ENCODE measurements at places on chromosomes 2 and 18. TPM values are rescaled to one million over a fixed set of nuclear protein-coding genes. Genes with fewer than 3 reads are reported as not detected.

GRCh38 chr2:25491966-25492532, 150.3 kb upstream of the DNMT3A start:
- H3K27ac ChIP-seq: no peak overlapping the region
- no peak for DNase-seq
- peaks cover 18% of the 10 kb centered on the region for H3K4me1 ChIP-seq
- no peaks in the 10 kb centered on the region for H3K27me3 ChIP-seq

GRCh38 chr18:45270289-45270771, 344.9 kb upstream of the SLC14A2 start:
- no peaks in the 10 kb centered on the region for H3K36me3 ChIP-seq
- no peaks in the 10 kb centered on the region for H3K4me1 ChIP-seq
- H3K27ac ChIP-seq: no peak overlapping the region
- H3K4me3 ChIP-seq: no peak overlapping the region
- H3K27me3 ChIP-seq: peaks cover 5% of the 10 kb centered on the region

DNA sequence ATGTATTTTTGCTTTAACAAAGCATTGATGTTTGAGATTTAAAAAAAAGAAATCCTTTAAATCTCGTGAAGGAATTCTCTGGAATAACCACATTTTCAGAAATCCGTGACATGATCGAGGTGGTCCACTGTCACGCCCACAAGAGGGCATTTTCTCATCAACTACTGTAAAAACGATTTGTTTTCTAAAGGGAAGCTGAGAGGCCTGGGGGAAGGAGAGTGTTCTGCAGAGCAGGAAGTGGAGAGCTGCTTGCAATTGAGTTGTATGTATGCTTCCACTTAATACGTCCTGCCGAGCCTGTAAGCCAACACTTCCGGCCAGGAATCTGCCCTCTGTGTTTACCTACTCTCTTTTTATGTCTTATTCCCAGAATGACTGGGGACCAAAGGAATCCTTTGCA, 19.4 kb downstream of the KLHL29 start:
- H3K4me1 ChIP-seq: peaks cover 11% of the 10 kb centered on the region
- no peaks in the 10 kb centered on the region for H3K36me3 ChIP-seq
- no peak overlapping the region for H3K27ac ChIP-seq

EPHA4 gene
- total RNA-seq: 40.3 TPM

DNA sequence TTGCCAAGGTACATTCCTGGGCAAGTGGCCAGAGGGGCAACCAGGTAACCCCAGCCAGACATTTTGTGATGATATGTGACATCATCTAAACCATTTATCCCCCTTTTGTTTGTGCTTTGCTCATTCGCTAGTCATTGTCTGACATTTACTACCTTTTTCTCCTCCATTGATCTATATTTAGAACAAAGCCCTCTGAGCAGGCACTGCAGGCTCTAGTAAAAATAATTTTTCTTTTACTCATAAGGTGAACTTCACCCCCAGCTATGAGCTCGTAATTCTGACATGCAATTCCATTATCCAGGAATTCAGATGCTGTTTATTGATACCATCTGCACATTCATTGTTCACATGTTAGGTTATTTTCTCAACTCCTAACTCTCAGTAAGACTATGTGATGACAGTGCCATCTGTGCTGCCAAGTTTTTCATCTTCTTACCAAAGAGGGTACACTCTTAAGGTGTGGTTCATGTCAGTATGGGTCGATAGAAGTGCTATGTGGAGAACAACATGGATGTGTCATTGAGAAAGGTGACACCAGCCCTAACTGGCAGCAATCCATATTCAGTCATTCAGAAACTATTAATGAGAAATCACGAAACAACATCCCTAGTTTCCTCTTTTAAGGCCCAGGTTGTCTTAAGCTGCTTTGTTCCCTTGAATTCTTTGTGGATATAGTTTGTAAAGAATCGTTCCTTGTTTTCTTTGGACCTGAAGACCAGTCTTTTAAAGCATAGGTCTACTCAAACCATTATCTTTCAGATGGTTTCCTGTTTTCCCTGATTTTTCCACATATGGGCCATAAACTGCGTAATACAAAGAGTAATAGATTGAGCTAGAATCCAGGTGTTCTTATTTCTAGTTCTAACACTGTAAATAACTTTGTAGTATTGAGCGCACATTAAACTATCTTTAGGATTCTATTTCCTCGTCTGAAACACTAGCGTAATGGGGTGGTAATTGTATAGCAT, 978.1 kb upstream of the CDH2 start:
- DNase-seq: no peak
- H3K36me3 ChIP-seq: no peaks in the 10 kb centered on the region
- no peaks in the 10 kb centered on the region for H3K4me1 ChIP-seq
- H3K27me3 ChIP-seq: no peaks in the 10 kb centered on the region
- no peak overlapping the region for H3K4me3 ChIP-seq

PRSS56 gene
- not detected for total RNA-seq
